ENCODE measurements at places on chromosomes 6 and 20. TPM values are rescaled to one million over a fixed set of nuclear protein-coding genes. Genes with fewer than 3 reads are reported as not detected.
A peak's percentile ranks its signal among the peaks of the same experiment; 100 is the strongest.

GRCh38 chr6:163986313-163986712 lies 571.8 kb downstream of the QKI start:
- no peak for DNase-seq

DNA sequence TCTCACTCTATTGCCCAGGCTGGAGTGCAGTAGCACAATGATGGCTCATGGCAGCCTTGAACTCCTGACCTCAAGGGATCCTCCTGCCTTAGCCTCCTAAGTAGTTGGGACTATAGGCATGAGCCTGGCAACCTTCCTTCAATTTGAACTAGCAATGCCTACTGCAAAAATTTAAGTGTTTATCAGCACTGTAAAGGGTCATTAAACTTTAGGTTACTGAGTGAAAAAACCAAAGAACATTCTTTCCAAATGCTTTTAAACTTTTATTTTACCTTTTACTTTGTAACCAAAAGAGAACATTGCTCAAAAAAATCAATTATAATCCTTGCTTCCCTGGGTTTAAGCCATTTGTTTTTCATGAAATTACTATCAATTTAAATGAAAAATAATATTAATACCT lies 101.0 kb upstream of the NHSL1 start:
- DNase-seq: no peak

GRCh38 chr6:11950109-11950508 lies 62.0 kb upstream of the HIVEP1 start:
- DNase-seq: no peak

SNAI1 gene
- total RNA-seq: not detected

GRCh38 chr6:79814940-79815339 lies 132.4 kb downstream of the ELOVL4 start:
- DNase-seq: no peak

DNA sequence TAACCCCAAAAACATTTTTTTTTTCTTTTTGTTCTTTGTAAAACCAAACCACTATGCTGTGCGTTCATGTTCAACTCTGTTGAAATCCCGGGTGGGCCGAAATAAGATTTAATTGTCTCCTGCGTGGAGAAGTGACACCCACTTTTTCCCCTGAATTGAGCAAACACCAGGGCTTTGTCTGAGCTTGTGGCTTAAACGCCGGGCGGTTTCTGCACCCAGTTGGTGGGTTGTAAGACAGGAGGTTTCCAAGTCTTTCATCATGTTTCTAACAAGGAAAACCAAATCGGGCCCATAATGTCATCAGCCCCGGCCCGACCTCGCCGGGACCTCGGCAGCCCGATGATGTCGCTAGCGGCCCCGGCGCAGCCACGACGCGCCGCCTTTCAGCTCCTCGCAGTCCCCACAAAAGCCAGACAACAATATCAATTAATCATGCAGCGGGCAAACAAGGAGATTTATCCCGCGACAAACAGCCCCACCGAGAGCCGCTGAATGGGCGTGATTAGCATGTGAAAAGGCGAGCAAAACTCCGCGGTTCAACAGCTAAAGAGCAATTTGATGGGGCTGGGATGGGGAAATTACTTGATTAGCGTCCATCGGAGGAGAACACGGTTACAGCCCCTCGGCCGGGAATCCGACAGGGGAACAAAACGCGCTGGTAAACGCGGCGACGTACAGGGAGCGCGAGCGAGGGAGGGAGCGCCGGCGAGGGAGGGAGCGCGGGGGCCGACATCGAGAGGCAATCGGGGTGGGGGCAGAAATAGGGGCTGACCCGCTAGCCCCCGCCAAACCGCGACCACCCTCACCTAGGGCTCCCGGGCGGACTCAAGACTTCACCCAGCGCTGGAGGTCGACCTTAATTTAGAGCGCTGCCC lies 5.3 kb downstream of the LINC00237 start:
- no peak for DNase-seq

DNA sequence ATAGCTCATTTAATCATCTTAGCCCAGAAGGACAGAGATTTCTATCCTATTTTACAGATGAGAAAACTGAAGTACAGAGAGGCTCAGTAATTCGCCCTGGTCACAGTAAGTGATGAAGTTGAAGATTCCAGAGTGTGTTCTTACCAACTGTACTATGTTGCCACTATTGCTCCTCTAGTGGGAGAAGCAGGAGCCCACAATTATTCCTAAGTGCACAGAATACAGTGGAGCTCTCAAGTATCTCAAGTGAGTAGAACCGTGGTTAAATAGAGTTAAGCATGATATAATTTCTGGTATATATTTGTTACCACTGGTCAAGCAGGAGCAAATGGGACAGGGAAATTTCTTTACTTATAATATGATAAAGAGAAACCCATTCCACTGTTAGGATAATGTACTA lies 22.1 kb downstream of the REPS1 start:
- DNase-seq: no peak

SSTR4 gene
- not detected for total RNA-seq

DNA sequence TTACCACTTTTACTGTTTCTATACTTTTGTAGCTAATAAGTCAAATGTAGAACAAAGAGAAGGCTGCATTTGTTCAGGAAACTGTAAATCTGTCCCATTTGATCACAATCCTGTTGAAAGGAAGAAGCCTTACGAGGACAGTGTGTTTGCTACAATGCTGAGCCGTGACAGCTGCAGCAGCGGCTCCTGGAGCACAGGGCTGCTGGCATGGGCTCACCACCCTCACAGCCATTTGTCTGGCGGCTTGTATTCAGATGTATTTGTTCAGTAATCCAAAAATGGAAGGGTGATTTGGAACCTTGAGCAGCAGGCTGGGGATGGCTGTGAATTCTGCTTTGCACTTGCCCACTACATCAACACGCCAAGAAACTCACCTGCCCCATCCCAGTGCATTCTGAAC lies 5.7 kb downstream of the TUBB2A start:
- DNase-seq: no peak

LPIN3 gene
- 10.0 TPM for total RNA-seq

SUMO4 gene
- 1.2 TPM for total RNA-seq

- DNase-seq: peak; percentile 70
Measured at GRCh38 chr20:31505903-31506302, 8.3 kb upstream of the HM13 start.

- no peak for DNase-seq
Measured at GRCh38 chr6:76506808-76507207, 434.3 kb upstream of the IMPG1 start.

DNA sequence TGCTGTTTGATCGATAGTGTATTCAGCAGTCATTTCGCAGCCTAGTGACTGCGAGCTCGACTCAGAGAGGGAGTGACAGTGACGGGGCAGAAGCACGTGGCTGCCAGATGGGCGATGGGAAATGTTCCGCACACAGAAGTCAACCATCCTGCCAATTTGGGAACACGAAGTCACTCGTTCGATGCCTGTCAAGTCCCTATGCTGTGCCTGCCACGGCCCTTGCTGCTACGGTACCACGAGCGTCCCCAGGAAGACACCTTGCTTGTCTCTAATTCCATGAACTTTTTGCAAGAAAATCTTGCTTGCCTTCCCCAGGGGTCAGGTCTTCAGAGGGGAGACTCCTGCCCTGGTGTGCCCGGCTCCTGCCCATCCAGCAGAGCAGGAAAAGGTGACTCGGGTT lies 17.0 kb upstream of the STX16 start:
- DNase-seq: no peak

Measured in bronchial epithelial cell (primary cell).